Esophagus squamous epithelium (tissue), 5 donors: ENCODE measurements at places on chromosomes 16 and 17.

GRCh38 chr16:14456793-14457481 is 173.1 kb downstream of the PARN start:
- no peak for DNase-seq

- no peak for DNase-seq
These were observed 81.7 kb downstream of the RTN4RL1 start for GRCh38 chr17:1943436-1943831.

GRCh38 chr16:81831722-81832126 is 52.6 kb downstream of the PLCG2 start:
- DNase-seq, result peak; percentile 48

DNA sequence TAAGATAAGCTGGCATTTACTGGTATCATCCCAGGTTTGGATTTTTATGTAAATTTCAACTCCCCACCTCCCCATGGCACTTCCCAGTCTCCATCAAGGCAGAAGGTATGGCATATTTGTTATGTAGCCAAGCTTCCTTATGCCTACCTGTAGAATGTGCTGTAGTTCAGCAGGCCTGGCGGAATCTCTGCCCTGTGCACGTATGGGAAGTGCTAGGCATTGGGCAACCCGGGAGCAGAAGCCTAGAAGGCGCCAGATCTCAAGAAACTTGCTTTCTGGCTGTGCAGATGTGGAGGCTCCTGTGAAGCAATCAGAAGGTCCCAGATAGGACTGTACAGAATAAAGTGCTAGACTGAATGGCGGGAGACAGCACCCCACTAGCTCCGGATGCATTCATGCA is 64.7 kb downstream of the SNX20 start:
- no peak for DNase-seq

GRCh38 chr16:89749637-89750036 is 28.3 kb downstream of the ZNF276 start:
- no peak for DNase-seq

DNA sequence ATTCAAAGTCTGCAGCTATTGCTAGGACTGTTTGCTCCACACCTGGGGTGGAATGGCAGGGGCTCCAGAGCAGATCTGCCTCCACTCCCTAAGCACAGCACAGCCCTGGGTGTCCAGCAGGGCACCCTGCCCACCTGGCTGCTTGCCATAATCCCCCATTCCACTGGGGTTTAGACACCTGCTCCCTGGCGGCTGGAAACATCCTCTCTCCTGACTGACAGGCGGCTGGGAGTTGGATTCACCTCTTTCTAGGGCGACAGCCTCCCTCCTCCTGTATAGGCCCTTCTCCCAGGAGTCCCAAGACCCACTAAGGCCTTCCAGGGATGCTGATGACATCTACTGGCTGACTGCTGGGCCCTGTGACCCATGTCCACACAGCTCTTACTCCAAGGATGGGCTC is 18.0 kb downstream of the HDAC5 start:
- no peak for DNase-seq

DNA sequence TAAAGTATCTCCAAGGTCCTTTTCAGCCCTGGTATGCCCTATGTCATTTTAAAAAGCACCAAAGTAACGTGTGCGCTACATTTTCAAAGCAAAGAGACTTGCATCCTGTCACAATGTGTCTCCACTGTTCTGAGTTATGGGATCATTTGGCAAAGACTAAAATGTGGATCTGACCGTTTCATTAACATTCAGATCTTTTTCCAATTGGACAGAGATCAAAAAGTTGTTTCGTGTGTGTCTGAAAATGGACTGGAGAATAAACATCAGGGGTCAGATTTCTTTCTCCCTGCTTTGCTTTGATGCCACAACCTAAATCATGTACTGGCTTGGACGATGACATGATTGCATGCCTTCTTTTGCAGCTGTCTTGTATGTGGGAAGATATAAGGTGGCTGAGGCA is 136.0 kb upstream of the NOG start:
- no peak for DNase-seq

- DNase-seq, result no peak
These were observed 556.9 kb upstream of the RBFOX1 start for GRCh38 chr16:6775712-6776111.

DNA sequence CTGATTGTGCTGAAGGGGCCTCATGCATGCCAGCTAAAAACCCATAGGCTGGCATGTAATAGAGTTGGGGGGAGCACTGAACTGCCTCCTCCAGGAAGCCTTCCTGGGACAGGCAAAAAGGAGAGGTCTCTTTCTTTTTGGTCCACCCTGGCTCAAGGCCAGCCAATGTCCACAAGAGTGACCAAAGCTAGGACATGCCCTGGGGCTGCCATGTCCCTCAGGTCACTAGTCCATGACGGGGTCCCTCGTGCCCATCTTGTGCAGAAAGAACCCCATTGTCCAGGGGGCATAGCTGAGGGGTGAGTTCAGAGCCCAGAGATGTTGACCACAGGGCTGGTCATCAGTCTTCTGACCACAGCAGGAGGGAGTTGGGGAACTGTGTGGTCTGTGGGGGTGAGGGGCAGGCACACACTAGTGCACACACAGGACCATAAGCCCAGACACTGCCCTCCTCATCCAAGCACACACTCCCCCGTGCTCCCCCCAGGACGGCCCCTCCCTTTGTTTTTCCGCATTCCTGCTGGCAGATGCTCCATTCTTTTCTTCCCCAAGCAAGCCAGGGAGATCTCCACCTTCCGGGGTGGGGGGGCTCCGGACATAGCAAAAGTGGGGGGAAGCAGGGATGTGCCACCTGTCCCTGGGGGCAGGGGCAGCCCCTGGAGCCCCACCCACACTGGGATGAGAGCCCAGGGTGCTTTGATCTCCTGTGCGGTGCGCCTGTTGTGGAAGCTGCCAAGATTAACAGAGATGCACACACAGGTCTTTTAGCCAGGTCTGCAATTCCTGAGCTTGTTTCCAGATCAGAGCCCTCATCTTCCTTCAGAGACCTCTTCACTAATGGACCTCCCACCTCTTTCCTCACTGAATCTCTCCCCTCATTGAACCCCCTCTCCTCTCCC is 25.2 kb upstream of the PHB1 start:
- no peak for DNase-seq

- DNase-seq, result no peak
These were observed 48.9 kb upstream of the LHX1 start for GRCh38 chr17:36888236-36888951.

DNA sequence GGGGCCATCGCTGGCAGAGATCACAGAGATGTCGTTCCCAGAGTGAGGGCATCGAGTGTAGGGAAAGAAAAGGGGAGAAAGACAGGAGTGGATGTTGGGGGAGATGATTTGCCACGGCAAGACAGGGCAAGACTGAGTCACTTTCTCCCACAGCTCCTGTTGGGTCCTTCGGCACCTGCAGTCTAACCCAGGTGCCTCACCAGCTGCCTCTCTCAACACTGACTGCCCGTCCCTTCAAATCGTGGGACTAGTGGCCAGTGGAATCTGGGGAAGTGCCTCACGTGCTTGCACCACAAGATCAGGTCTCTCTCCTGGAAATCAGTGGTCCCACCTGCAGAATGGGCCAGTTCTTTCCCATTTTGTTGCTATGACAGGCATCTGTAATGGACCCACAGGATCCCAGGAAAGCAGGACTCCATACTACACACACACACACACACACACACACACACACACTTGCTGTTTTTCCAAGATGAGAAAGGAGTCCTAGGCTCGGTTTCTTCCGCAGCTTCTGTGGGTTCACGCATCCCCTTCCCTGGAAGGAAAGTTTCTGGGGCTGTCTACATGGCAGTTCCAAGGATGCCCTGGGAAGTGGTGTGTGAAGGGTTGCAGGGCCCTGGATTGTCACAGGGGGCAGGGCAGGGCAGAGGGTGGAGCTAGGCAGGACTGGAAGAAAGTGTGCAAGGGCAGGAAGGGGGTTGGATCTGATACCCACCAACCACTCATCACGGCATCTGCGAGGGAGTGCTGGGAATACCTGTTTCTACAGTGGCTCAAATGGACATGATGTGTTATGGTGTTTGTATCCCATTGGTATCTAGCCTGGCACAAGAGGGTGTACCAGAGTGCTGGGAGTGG is 10.2 kb upstream of the CBX8 start:
- DNase-seq, result no peak

DNA sequence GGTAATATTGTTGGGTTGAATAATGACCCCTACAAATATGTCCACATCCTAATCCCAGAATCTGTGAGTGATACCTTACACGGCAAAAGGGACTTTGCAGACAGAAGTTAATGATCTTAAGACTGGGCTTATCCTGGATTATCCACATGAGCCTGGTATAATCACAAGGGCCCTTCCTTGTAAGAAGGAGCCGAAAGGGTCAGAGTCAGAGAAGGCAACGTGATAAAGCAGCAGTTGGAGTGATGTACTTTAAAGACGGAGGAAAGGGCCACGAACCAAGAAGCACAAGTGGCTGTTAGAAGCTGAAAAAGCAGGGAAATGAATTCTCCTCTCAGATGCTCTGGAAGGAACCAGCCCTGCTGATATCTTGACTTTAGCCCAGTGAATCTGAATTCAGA is 137.8 kb downstream of the UTP18 start:
- no peak for DNase-seq

DNA sequence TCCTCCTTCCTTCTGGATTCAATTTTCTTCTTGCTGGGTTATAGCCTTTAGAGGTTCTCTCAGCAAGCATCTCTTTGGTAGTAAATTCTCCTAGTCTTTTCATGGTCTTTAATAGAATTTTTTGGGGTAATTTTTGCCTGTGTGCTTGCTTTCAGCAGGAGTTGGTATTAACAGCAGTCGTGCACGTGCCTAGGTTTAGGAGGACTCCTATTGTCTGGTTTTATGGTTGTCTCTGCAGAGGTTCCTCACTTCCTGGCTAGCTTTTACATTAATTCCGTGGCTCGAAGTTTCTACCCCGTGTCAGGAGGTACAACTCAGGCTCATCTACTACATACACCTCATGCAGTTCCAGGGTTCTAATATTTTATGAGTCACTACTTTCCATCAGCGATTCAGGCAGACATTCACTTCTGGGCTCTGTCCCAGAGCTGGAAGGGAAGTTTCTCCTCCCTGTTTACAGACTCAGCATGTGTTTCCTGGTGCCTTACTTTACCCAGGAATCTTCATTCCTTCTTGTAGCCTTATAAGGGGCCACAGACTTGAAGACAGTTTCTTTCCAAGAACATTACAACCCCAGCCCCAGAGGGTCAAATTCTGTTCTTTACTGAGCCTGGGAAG is 643.6 kb downstream of the HS3ST4 start:
- no peak for DNase-seq

DNA sequence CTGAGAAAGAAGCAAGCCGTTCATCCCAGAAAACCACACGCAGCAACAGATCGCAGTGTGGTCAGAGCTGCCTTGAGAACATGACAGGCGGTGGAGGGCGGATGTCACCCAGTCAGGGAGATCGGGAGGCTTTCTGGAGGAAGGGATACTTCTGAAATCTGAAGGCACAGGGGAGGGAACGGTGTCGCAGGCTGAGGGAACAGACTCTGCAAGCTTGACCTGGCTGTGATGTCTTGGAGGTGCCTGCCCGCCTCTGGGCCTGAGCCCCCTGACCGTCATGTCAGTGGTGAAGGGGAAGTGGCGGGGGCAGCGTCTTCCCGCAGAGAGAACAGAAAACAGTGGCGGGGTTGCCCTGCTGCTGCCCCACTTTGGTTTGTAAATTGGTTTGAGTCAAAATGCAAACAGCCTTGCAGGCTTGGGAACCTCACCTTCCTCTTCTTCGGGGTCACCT is 8.1 kb upstream of the ATP2A3 start:
- no peak for DNase-seq

DNA sequence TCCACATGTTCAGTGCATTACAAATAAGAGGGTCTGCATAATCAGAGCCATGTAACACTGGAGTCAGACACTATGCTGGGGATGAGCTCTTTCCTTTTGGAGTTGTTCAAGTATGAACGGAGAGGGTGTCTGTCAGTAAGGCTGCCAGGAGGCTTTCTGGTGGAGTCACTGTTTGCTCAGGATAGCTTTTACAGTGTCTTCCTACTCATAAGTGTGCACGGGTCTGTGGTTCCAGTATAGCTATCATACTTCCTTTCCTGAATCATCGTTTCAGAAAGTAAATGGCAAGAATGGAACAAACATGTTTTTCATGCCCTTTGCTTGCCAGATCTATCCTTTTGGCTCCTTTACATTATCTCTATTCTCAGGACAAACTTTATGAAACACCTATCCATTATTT is 152.7 kb upstream of the CDH11 start:
- DNase-seq, result no peak

DNA sequence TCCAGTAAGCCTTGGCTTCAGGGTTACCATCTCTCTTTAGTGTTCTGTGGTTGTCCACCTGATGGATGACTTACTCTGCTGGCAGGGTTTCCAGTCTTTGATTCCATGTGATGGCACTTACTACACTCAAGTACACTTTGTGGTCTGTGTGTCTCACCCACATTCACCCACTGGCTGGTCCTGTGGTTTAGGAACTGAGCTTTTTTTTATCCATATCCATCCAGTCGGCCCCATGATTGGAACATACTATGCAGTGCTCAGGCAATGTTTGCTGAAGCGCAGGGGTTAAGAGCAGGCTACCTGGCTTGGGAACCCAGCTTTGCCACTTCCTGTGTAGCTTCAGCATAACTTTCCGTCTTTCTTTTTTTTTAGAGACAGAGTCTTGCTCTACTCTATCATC is 2.8 kb upstream of the FUS start:
- no peak for DNase-seq

DNA sequence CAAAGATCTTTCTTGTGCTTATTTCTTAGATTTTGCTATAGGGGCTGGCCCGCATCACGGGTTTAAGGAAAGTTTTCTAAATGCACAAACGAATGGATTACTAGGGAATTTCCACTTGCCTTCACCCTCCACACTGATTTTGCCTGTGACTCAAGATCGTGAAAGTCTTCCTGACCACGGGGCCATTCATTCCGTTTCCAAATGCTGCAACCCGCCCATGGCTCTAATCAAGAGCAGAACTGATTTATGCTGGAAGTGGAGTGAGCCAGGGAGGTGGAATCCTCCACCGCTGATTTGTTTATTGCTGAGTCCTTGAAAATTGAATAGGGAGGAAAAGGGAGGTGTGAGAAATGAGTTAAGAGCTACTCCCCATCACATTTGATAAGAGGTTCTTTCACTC is 52.4 kb downstream of the CA10 start:
- DNase-seq, result no peak

DNA sequence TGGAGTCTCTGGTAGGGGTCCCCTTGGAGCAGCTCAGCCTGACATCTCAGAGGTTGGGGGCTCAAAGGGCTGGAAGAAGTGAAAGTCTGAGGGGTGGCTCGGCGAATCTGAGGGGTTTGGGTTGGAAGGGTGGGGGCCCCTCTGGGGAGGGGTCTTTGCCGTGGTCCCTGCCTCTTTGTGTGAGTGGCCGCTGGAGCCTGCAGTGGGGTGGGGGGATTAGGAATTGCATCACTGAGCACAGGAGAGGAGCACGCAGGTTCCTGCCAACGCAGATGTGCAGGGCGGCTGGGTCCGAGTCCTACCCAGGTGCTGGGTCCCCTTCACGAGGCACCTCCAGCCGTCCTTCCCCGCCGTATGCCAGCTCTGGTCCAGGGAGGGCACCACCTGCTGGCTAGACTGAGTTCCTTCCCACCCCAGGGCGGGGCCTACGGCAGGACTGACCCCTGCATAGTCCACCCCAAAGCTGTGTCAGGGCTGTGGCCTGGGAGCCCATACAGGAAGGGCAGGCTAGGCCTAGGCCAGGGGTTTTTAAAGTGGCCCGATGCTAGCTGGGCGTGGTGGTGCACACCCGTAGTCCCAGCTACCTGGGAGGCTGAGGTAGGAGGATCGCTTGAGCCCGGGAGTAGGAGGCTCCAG is 9.9 kb downstream of the FMNL1 start:
- DNase-seq, result no peak

- no peak for DNase-seq
These were observed 51.7 kb downstream of the CCDC42 start for GRCh38 chr17:8692916-8693315.
